ENCODE measurements at places on chromosomes 2 and 18. TPM values are rescaled to one million over a fixed set of nuclear protein-coding genes. Genes with fewer than 3 reads are reported as not detected.

DNA sequence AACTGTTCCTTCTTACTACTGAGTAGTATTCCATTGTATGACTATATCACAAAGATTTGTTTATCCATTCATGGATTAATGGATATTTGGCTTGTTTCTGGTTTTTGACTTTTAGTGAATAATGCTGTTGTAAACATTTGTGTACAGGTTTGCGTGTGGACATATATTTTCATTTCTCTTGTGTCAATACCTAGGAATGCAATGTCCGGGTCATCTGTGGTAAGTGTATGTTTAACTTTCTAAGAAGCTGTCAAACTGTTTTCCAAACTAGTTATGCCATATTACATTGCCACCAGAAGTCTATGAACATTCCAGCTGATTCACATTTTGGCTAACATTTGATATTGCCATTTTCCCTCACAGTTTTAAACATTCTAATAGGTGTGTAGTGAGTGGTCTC lies 29.1 kb upstream of the SLC16A14 start:
- no peak overlapping the region for H3K4me3 ChIP-seq
- H3K4me1 ChIP-seq = no peaks in the 10 kb centered on the region
- peaks cover 5% of the 10 kb centered on the region for H3K36me3 ChIP-seq
- no peak for DNase-seq

DNA sequence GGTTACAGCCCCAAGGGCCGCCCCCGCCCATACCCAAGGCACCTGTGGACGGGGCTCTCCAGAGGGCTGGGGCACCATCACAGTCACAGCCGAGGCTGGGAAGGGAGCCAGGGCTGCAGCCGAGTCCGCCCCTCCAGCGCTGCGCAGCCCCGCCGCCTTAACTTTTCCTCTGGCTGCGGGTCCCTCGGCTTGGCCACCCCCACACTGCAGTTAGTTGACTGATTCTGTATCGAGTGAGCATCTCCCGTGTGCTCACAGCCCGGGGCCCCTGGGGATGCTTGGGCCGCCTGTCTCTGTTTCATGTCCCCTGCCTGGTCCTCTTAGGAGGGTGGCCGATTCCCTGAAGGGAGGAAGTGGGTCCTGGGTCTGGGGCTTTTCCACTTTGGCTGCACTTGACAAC lies 33.7 kb downstream of the EMILIN2 start:
- H3K36me3 ChIP-seq = no peaks in the 10 kb centered on the region
- peaks cover 40% of the 10 kb centered on the region for H3K4me1 ChIP-seq
- no peak overlapping the region for H3K4me3 ChIP-seq
- H3K27me3 ChIP-seq = no peaks in the 10 kb centered on the region

Gene CCDC74A
- total RNA-seq = 4.5 TPM

DNA sequence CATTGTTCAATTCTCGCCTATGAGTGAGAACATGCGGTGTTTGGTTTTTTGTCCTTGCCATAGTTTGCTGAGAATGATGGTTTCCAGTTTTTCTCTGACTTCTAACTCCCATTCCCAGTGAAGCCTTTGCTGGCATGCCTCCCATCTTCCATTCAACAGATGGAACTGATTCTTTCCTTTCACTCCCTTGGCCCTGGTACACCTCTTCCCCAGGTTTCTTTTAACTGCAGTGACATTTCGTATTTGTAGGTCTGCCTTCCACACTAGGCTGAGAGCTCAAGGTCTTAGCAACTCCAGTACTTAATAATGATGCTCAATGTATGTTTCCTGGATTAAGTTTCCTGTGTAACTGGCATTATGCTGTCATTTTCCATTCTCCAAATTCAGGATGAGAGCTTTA lies 48.5 kb downstream of the GAREM1 start:
- H3K27ac ChIP-seq = no peak overlapping the region
- no peaks in the 10 kb centered on the region for H3K4me1 ChIP-seq
- no peak overlapping the region for H3K4me3 ChIP-seq
- peaks cover 2% of the 10 kb centered on the region for H3K27me3 ChIP-seq

Gene ABCG8
- total RNA-seq = not detected

DNA sequence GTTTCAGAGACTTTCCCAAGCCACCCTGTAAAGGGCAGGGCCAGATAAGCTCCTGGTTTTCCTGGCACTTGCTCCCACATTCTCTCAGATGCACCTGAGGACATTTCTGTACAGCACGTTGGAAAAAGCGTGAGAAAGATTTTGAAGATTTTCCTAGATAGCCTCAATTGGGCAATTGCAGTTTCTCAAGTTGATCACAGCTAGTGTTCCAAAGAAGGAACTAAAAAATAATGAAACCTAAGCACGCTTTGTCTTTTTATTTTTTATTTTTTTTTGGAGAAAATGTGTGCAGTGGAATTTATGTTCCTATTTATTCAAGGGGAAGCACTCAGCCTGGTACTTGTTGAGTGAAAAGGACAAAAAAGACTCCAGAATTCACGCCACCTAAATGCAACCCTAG lies 429.1 kb downstream of the RNF144A start:
- DNase-seq = no peak
- H3K4me1 ChIP-seq = no peaks in the 10 kb centered on the region
- peaks cover 1% of the 10 kb centered on the region for H3K27me3 ChIP-seq
- H3K4me3 ChIP-seq = no peak overlapping the region
- H3K36me3 ChIP-seq = no peaks in the 10 kb centered on the region

Gene GALNT13
- not detected for total RNA-seq

Gene AGXT
- not detected for total RNA-seq

DNA sequence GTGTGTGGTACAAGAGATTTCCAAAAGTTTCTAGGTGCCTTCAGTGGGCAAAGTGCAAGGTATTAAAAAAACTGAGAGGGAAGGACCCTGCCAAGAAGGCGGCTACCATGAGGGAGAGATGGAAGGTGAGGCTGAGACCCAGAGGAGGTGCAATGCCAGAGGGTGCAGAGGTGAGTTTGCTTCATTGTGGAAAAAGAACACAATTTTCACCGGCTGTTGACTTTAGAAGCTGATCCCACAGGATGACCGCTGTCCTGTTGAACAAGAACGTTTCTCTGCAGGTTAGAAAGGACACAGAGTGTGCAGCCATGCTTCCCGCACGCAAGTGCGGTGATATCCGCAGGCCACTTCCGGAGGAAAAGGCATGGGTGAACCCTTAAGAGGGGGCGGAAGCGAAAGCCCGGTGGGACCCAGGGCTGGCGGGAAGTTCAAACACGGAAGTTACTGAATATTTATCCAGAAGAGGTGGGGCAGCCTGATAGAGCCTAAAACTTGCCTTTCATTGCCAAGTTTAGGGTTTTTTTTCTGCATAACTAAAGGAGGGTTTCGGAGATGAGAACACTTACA lies 16.6 kb downstream of the SP110 start:
- H3K36me3 ChIP-seq = peaks cover 51% of the 10 kb centered on the region
- peaks cover 33% of the 10 kb centered on the region for H3K4me1 ChIP-seq
- no peaks in the 10 kb centered on the region for H3K27me3 ChIP-seq
- peak overlapping the region; percentile 8 for H3K4me3 ChIP-seq

Gene EFR3B
- total RNA-seq = not detected

GRCh38 chr2:160909781-160910242 lies 250.4 kb upstream of the TANK start:
- no peak for DNase-seq
- no peak overlapping the region for H3K4me3 ChIP-seq
- no peak overlapping the region for H3K27ac ChIP-seq
- no peaks in the 10 kb centered on the region for H3K36me3 ChIP-seq

DNA sequence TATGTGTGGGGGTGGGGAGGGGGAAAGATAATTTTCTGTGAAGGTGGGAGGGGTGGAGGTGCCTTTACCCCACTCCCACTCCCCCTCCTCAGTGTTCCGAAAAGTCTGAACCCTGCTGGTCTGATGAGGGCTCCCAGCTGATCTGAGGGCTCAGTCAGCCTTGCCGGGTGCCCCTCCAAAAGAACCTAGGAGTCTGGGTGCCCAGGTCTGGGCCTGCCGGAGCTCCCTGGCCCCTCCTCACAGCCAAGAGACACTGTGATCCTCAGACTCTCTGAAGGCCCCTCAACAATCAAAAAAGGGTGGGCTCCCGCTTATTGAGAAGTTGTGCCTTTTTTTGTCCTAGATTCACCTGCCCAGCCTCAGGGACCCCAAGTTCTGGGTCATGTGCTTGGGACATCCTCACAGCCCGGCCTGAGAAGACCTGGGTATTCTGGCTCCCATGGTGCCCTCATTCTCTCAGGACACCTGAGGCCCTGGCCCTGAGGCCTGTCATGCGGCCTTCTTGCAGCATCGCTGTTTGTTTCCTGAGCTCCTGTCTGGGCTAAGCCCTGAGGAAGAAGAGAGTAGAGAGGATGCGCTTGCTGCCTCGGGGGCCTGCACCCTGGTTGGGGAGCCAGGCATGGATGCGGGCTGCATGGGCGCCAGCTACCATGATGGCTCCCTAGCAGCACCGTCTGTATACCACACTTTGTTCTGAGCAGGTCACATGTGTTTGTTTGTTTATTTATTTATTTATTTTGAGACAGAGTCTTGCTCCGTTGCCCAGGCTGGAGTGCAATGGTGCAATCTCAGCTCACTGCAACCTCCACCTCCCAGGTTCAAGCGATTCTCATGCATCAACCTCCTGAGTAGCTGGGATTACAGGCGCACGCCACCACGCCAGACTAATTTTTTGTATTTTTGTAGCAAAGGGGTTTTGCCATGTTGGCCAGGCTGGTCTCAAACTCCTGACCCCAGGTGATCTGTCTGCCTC lies 44.0 kb downstream of the SDC1 start:
- no peaks in the 10 kb centered on the region for H3K36me3 ChIP-seq
- no peak for DNase-seq
- peaks cover 4% of the 10 kb centered on the region for H3K27me3 ChIP-seq
- no peak overlapping the region for H3K27ac ChIP-seq
- no peaks in the 10 kb centered on the region for H3K4me1 ChIP-seq

- H3K4me3 ChIP-seq = no peak overlapping the region
- DNase-seq = no peak
- H3K27me3 ChIP-seq = no peaks in the 10 kb centered on the region
- peaks cover 48% of the 10 kb centered on the region for H3K36me3 ChIP-seq
- no peak overlapping the region for H3K27ac ChIP-seq
These were observed 18.0 kb downstream of the REL start for GRCh38 chr2:60899230-60899891.

- peaks cover 66% of the 10 kb centered on the region for H3K4me1 ChIP-seq
- peaks cover 45% of the 10 kb centered on the region for H3K36me3 ChIP-seq
- H3K27me3 ChIP-seq = no peaks in the 10 kb centered on the region
- H3K4me3 ChIP-seq = peak overlapping the region; percentile 88
- peak overlapping the region; percentile 90 for H3K27ac ChIP-seq
These were observed 584 bp downstream of the AAK1 start for GRCh38 chr2:69642709-69643601.

- H3K27me3 ChIP-seq = no peaks in the 10 kb centered on the region
- no peak for DNase-seq
- H3K4me1 ChIP-seq = peaks cover 77% of the 10 kb centered on the region
- H3K27ac ChIP-seq = peak overlapping the region; percentile 78
- peak overlapping the region; percentile 56 for H3K4me3 ChIP-seq
- peaks cover 85% of the 10 kb centered on the region for H3K36me3 ChIP-seq
These were observed 7.8 kb downstream of the ITGA4 start for GRCh38 chr2:181464966-181465365.

Gene CRYBA2
- total RNA-seq = not detected

Gene CYP27C1
- not detected for total RNA-seq

- H3K4me1 ChIP-seq = no peaks in the 10 kb centered on the region
- DNase-seq = no peak
- H3K27ac ChIP-seq = no peak overlapping the region
- H3K4me3 ChIP-seq = no peak overlapping the region
- no peaks in the 10 kb centered on the region for H3K36me3 ChIP-seq
These were observed 1436.4 kb downstream of the SUCLG1 start for GRCh38 chr2:83022631-83023210.

DNA sequence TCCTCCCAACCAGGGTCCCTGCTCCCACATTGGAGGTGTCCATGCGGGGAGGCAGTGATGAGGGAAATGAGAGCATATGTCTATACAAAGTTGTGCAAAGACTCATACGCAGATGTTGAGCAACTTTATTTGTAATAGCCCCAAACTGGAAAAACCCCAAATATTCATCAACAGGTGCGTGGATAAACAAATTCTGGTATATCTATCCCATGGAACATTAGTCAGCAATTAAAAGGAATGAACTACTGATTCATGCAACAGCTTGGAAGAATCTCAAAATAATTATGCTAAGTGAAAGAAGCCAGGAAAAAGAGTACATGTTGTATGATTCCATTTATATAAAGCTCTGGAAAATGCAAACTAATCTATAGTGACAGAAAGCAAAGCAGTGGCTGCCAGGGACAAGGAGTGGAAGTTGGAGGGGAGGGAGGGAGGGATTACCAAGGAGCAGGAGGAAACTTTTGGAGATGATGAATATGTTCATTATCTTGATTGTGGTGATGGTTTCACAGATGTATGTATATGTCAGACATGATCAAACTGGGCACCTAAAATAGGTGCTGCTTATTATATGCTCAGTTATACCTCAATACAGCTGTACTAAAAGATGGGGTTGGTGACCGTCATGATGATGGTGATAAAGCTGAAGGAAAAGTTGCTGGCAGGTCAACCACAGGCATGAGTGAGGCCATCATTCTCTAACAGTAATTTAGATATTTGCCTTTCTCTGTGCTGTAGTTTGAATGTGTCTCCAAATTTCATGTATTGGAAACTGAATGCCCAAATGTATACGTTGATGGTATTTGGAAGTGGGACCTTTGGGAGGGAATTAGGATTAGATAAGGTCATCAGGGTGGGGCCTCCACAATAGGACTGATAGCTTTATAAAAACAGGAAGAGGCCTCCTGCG lies 270.9 kb downstream of the CYP26B1 start:
- H3K4me1 ChIP-seq = no peaks in the 10 kb centered on the region
- H3K27ac ChIP-seq = no peak overlapping the region
- H3K4me3 ChIP-seq = no peak overlapping the region
- no peaks in the 10 kb centered on the region for H3K36me3 ChIP-seq

Gene ATP8B1
- total RNA-seq = not detected

Gene OR6B2
- not detected for total RNA-seq

All from activated CD4-positive, alpha-beta memory T cell treated with anti-CD3 and anti-CD28 coated beads, Interleukin-2, amount 10 ng/mL, durations not matched to agents 7 days and 5 days (primary cell).